ENCODE measurements at places on chromosomes 16 and 17. TPM values are rescaled to one million over a fixed set of nuclear protein-coding genes. Genes with fewer than 3 reads are reported as not detected.

- H3K4me3 ChIP-seq = no peak overlapping the region
- DNase-seq = no peak
- peaks cover 6% of the 10 kb centered on the region for H3K27me3 ChIP-seq
- H3K27ac ChIP-seq = no peak overlapping the region
Measured at GRCh38 chr16:85319208-85319983, 207.1 kb upstream of the CIBAR2 start.

DNA sequence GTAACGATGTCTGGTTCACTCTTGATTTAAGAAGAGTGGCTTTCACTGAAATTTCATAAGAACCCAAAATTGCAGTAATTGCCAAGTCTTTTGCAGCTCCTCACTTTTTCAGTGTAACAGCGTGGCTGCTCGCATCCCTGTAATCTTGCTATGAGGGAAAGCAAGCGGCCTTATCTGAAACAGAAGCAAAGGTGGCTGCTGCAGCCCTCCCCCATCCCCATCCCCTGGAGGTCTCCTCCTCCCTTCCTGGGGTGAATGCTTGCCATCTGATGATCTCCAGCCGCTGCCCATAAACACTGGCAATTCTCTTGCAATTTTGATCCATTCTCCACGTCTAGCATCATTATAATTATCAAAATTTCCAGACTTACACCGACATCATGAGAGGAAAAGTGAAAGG lies 182.5 kb upstream of the ASIC2 start:
- no peaks in the 10 kb centered on the region for H3K27me3 ChIP-seq
- H3K4me3 ChIP-seq = no peak overlapping the region
- H3K27ac ChIP-seq = no peak overlapping the region
- H3K4me1 ChIP-seq = no peaks in the 10 kb centered on the region

SLC16A5 gene
- total RNA-seq = 20.8 TPM

GRCh38 chr17:9123594-9124553 lies 102.6 kb downstream of the NTN1 start:
- peaks cover 4% of the 10 kb centered on the region for H3K36me3 ChIP-seq
- H3K4me3 ChIP-seq = no peak overlapping the region
- no peaks in the 10 kb centered on the region for H3K4me1 ChIP-seq
- peaks cover 4% of the 10 kb centered on the region for H3K27me3 ChIP-seq
- no peak overlapping the region for H3K27ac ChIP-seq
- DNase-seq = no peak

DNA sequence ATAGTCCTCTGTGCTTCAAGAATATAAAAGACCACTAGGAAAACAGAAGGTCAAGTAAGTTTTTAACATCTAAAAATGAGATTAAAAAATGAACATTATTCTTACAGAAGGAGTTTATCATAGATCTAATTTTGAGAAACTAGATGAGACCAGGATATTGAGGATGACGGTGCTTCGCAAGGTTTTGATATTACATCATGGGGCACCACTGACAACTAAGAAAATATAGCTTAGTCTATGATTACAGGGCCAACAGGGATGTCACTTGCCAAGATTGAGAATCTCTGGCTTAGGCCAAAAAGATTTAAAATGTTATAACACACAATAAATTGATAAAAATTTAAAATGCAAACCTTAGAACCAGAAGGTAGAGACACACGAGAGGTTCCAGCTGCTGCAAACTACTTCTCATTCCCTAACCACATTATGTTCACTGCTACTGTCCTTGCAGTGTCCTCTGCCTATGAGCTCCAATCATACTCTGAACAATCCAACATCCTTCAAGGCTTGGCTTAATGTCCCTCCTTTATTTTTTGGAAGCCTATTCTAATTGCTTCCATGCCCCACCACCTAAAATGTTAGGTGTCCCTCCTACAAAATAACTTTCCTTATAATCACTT lies 33.2 kb downstream of the USP32 start:
- DNase-seq = no peak
- H3K4me1 ChIP-seq = peaks cover 60% of the 10 kb centered on the region
- H3K27me3 ChIP-seq = no peaks in the 10 kb centered on the region
- H3K27ac ChIP-seq = no peak overlapping the region
- no peaks in the 10 kb centered on the region for H3K36me3 ChIP-seq
- no peak overlapping the region for H3K4me3 ChIP-seq

TCAP gene
- 0.50 TPM for total RNA-seq

Measured in HFFc6 (cell line).